ENCODE measurements at places on chromosomes 11 and 22.

GRCh38 chr11:112555491-112556364 lies 295.1 kb upstream of the PLET1 start:
- no peak for DNase-seq

DNA sequence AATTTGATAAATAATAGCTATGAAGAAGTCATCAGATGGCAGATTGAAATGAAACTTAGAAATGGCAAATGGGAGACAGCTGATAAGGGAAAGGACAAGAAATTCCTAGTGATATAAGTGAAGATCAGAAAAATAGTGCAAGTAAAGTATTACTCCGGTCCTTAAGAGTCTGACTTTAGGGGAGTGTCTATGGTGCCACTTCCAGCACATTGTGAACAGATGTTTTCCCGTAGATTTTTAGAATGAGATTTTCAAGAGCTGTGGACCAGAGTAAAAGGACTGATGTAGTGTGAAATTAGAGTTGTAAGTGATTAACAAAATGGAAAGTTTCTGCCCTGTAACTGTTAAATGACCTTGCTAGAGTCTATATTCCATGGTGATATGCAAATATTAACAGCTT lies 974.8 kb upstream of the TENM4 start:
- no peak for DNase-seq

GRCh38 chr11:65911682-65912568 lies 6.9 kb downstream of the C11orf68 start:
- no peak for DNase-seq

DNA sequence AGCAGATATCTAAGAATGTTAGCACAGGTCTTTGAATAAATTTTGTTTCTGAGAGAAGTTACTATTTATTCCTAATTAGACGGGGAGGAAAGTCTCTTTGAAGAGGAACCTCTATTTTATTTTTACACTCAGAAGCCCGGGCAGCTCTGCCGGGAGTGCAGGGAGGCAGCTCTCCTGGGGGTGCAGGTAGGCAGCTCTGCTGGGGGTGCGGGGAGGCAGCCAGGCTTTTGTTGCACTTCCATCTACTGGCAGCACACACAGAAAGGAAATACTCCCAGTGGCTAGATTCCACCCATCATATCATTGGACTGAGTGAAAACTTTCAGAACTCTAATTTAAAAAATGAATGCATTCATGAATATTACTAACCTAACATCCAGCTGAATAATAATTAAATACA lies 24.6 kb downstream of the OR10A6 start:
- no peak for DNase-seq

DNA sequence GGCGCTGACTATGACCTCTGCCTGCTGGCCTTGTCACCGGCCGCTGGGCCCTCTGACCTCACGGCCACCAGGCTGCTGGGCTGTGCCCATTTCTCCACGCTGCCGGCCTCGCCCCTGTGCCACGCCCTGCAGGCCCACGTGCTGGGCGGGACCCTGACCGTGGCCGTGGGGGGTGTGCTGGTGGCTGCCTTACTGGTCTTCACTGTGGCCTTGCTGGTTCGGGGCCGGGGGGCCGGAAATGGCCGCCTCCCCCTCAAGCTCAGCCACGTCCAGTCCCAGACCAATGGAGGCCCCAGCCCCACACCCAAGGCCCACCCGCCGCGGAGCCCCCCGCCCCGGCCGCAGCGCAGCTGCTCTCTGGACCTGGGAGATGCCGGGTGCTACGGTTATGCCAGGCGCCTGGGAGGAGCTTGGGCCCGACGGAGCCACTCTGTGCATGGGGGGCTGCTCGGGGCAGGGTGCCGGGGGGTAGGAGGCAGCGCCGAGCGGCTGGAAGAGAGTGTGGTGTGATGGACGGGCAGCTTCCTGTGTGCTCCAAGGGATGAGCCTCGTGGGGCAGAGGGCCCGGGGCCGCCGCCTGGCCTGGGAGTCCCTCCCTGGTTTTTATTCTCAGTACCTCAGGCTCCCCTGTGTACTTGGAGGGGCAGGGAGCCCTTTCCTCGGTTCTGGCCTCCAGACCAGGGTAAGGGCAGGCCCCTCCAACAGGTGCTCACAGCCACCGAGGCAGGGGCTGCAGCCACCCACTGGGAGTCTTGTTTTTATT lies 3.0 kb downstream of the LRFN4 start:
- no peak for DNase-seq

GRCh38 chr11:55457641-55458040 lies 89.9 kb downstream of the OR4A15 start:
- no peak for DNase-seq

GRCh38 chr11:76314741-76315090 lies 66.2 kb downstream of the THAP12 start:
- DNase-seq, result peak; percentile 19

- no peak for DNase-seq
Measured at GRCh38 chr11:15970506-15971214, 385.7 kb downstream of the SOX6 start.

GRCh38 chr11:68688881-68689280 lies 4.5 kb downstream of the GAL start:
- no peak for DNase-seq

DNA sequence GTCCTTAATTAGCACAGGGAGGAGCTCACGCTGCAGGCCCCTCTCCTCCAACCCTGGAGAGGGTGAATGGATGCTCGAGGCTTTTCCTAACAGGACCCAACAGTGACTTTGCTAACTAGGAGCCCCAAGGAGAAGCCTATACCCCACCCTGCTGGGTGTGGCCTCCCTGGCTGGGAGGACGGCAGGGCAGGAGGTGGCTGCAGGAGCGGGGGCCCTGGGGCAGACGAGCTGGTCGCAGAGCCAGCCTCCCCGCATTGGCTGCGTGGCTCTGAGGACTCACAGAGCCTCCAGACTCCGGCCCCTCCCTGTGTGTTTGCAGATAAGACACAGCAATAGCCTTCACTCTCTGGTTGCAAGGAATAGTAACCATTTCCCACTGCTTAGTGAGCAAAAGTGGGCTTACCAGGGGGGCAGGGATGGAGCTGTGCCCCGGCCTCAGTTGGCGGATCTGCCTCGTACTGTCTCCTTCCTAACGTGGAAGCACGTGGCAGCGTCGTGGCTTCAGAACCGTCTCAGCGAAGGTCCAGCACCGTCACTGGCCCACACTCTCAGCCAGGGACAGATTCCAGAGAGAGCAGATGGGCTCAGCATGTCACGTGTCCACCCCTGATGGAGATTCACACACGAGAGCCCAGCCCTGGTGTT lies 1087.5 kb downstream of the BRD1 start:
- DNase-seq, result no peak

- no peak for DNase-seq
Measured at GRCh38 chr11:8584082-8584481, 9.9 kb downstream of the STK33 start.

GRCh38 chr11:58057481-58057880 lies 26.7 kb downstream of the OR6Q1 start:
- peak; percentile 15 for DNase-seq

DNA sequence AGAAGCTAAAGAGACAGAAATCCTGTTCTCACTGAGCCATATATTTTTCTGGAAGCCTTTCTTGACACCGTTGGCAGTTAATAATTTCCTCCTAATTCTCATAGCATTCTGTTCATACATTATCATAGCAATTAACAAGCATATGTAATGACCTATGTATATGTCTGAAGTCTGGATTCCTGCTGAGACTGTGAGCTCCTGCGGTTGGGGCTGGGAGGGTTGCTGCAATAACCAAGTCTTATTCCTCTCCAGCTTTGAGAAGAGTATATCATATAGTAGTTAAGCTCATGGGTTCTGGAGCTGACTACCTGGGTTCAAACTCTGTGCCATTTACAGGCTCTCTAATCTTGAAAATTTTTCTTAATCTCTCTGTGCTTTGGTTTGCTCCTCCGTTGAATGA lies 175.2 kb downstream of the MAML2 start:
- DNase-seq, result no peak

GRCh38 chr11:134610116-134610910 lies 198.3 kb upstream of the B3GAT1 start:
- no peak for DNase-seq

DNA sequence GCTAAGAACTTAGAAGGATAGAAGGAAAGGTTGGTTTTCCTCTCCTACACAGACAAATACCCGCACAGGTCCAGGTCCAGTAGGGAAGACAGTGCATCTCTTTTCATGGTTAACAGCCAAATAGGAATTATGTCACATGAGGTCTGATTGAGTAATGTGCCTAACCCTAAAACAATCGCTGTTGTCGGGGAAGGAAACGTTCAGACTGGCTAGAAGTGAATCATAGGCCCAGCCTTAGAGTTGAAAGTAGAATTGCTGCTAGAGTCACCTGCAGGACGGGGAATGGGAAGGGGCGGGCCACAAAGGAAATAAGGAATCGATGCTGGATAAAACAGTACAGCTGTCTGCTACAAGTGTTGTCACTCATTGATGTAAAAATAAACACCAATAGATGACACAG lies 12.4 kb upstream of the HTATIP2 start:
- DNase-seq, result no peak

DNA sequence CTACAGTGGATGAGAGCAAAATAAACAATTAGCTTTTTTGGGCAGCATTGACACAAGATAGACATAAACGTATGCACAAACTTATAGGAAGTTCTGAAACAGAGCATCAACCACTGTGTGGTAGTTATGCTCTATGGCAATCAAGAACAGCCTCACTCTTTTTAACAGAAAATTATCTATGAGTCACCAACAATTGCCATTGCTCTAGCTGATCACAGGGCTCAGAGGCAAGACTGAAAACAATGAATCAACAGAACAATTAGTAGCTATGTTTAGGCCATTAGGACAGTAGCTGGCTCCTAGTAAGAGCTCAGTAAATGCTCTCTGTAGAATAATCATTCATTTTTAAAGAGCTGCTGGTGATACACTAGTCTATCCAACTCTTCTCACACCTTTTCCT lies 34.9 kb upstream of the PICALM start:
- no peak for DNase-seq

DNA sequence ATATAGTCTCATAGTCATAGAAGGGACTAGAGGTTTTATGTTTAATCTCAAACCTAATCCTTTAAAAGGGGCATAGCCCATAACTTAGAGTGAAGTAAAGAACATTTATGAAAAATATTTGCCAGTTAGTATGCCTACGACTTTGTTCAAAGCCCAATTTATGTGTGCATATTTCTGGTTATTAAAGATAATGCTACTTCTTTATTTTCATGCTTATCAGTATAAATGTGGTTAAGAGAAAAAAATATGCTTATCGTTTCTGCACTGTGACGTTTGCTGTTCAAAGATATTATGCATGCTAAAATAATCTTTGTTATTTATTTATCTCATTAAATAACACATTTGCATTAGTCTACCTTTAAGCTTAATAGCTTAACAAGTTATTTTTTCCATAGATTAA lies 343.9 kb downstream of the DYNC2H1 start:
- DNase-seq, result no peak

- DNase-seq, result no peak
Measured at GRCh38 chr11:82792822-82793569, 59.3 kb upstream of the FAM181B start.

DNA sequence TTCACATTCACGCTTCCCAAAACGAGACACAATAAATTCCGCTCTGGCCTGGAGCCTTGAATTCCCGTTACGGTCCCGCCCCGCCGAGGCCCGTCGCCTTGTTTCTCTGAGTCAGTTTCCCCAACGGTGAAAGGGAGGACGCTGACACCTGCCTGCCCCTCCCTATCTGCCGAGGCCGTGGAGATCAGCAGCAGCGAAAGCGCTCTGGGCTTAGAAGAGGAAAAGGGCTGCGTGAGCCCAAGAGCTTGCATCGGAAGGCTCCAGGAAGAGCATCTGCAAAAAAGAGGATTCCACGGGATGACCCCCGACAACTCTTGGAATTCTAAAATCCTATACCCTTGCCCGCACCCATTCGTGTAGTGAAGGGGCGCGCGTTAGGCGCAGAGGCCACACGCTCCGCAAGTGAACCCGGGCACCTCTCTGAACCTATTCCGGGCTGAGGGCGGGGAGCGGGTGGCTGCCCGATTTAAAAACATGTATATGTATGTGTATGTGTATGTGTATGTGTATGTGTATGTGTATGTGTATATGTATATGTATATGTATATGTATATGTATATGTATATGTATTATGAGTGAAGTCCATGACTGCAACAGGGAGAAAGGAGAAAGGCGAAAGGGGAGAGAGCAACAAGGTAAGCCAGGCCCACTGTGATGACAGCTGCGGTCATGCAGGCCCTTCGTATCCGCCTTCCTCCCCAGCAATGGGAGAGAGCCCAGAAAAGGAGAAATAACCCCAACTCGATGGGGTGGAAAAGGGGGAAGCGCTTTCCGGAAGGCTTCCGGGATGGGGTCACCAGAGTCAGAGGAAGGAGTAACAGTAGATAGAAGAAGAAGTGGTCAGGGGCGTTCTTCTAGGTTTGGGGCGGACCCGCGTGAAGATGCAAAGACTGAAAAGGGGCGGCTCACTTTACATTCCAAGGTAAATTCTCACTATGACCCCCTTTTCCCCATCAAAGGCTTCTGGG lies 948 bp upstream of the MRTFA start:
- DNase-seq, result no peak

DNA sequence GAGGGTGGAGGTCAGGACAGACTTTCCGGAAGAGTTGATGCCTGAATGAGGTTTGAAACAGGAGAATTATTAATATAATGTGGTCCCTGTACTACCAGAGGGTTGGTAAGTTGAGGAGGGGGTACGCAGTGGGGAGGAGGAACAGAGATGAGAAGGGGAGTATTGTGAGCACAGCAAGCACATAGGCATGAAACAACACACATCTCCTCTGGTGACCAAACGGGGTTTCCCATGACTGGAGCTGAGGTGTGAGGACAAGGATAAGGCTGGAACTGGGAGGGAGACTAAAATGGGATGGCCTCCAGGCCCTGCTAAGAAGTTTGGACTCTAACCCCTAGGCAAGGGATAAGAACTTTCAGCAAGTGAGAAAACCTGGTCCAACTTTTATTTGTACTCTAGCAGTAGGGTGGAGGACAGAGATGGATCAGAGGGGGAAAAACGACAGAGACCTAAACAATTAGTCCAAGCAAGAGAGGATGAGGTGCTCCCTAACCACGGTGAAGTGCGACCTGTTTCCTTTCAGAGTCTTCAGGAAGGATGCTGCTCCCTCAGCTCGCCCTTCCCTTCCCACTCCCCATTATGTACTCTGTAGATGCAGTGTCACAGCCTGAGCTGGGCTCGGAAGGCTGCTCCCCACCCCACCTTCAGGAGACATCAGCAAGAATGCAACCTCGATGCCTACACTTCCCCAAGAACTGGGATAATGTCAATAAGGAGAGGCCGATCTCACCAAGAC lies 59.2 kb downstream of the BTG4 start:
- DNase-seq, result no peak

DNA sequence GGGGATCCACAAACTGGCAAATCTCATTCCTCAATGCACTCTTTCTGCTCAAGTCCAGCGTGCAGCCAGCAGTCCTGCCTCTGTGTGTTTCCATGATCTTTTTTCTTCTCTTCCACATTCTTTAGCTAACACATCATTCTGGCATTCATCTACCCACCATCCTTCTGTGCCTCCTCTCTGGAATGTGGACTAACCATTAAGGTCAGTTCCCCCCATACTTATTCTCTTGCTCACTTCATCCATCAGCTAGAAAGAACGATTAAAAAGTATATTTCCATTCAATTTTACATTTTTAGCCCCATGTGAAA lies 7.8 kb downstream of the KIRREL3 start:
- peak; percentile 74 for DNase-seq

Data from skeletal muscle cell (primary cell).